ENCODE measurements at places on chromosomes 5 and 9.
A peak's percentile ranks its signal among the peaks of the same experiment; 100 is the strongest.

DNA sequence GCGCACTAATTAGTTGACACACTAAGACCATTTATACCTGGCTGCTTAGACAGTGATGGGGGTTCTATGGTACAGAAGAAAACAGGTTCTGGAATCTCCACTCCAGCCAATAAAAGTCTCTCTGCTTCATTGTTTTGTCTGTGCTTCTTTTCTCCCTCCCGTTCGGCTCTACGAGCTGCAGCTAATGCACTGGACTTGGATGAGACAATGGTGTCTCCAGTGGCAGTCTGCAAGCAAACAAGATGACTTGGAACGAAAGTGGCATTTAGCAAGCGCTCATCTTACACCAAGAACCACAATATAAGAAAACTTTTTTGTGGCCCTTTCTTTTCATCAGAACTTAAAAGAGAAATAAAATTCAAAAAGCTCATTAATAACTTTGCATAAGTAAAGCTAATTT lies 30.2 kb downstream of the GFM2 start:
- no peak for DNase-seq

DNA sequence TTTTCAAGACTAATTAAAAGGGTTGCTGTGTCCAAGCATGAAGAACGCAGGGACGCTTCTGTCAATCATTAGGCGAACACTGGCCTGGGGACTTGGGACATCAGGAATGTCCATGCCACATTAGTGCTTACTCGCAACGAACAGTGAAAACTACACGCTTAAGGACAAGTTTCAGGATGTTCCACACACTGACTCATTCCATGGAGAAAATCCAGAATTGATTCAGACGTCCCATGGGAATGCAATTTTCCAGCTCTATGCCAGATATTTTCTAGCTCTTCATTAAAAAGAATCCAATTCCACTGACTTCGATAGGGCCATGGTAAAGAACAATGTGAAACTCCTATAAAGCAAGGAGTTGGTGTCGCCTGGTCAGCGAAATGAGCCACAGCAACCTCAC lies 98.2 kb downstream of the CAMSAP1 start:
- no peak for DNase-seq

GRCh38 chr9:20930836-20931235 lies 100.6 kb downstream of the HACD4 start:
- no peak for DNase-seq

- peak; percentile 4 for DNase-seq
Observed at GRCh38 chr9:28073270-28073669, 500.0 kb upstream of the C9orf72 start.

- peak; percentile 44 for DNase-seq
Observed at GRCh38 chr5:100535060-100536005, at the start of gene FAM174A. Gene FAM174A (plus strand): TSS chr5:100535374. CDS start chr5:100535531, 157 bp downstream.

DNA sequence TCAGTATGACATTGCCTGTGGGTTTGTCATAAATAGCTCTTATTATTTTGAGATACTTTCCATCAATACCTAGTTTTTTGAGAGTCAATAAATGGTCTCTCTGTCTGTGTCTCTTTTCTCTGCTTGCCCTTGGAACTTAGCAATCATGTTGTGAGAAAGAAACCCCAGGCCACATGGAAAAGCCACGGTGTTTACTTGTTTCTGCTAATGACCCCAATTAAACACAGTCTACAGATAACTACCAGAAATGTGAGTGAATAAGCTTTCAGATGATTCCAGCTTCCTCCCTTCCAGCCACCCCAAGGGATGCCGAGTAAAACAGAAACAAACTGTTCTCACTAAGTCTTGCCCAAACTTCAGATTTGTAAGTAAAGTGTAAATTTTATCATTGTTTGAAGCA lies 584.9 kb downstream of the MAT2B start:
- DNase-seq, result no peak

DNA sequence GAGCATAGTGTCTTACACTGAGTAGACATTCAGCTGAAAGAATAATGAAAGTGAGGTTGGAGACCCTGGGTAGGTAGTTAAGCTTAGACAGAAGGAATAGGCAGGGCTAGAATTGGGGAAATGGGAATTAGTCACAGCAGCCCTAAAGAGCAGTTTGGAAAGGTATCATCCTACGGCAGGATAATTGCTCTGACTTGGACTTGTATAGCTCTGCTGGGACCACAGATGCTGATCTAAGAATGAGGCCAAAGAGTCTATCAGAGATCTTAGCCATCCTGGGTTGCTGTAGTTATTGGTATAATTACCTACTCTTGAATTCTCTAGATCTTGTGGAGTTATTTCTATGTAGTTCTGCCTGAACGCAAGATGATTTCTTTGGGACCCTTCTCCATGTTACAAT lies 288.0 kb downstream of the ASTN2 start:
- DNase-seq, result no peak

GRCh38 chr5:127351418-127351817 lies 60.8 kb downstream of the MEGF10 start:
- no peak for DNase-seq

DNA sequence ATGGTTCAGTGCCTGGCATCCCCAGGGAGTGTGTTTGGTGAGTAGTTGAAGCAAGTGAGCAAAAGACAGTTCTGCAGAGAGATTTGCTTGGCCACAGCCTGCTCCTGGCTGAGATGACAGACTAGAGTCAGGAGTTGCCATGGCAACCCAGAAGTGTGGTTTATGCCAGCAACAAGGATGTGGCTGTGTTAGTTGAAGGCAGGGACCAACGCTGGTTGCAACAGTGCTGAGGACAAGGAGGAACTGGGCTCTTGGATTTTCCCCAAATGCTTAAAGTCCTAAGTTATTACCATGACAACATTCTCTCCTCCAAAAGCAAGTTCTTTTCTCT lies 2.7 kb downstream of the NXNL2 start:
- DNase-seq, result peak; percentile 94

DNA sequence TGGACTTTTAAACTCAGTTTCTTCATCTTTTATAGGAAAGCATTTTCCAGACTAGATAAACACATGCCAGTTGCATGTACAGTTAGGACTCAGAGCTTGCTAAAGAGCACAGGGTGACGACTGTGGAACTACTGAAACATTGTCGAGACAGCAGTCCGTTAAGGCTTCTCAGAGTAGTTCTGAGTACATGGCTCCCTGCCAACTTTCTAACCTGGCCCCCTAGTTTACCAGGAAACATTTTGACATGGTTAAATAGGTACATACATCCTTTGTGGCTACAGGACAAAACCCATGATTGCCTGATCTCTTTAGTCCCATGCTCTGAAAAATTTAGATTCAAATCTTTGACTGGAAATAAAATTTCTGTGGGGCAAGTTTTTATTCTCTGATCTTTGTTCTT lies 129.7 kb downstream of the SLF1 start:
- no peak for DNase-seq

DNA sequence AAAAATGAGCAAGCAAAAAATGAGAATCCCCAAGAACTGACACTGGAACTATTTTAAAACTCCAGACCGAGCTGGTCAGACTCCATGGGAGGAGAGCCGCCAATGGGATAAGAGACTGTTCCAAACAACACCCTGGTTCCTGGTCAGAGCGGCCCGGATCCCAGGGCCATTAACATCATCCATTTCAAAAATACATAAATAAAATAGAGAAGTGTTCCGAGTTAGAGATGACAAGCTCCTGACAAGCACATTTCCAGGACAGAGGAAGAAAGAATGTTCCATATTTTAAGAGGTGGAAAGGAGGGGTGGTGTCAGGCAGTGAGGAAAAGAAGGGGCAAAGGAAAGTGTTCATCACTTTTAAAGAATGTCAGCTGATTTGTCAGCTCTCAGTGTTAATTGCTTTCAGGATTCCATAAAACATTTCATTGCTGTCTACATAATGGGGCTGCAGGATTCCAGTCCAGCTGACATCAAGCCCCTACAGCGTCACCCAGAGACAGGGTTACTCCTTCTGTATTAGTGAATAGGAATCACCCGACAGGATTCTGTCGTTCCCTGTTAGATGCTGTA lies 202.5 kb upstream of the TRIM32 start:
- no peak for DNase-seq

DNA sequence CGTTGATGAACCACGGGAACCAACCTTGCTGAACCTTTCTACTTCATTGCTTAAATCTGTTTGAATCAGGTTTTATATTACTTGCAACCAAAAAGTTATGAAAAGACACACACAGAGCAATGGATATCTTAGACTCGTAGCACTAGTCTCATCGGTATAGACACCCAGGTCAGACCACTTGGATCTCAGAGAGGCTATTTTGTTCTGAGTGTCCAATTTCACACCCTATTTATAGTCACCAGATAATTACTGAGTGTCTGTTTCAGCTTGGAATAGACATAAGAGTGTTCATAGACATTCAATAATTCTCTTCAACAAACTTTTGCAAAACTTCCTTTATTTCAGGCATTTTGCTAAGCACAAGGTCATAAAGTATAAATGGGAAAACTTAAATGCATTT lies 145.4 kb upstream of the EGFLAM start:
- no peak for DNase-seq

DNA sequence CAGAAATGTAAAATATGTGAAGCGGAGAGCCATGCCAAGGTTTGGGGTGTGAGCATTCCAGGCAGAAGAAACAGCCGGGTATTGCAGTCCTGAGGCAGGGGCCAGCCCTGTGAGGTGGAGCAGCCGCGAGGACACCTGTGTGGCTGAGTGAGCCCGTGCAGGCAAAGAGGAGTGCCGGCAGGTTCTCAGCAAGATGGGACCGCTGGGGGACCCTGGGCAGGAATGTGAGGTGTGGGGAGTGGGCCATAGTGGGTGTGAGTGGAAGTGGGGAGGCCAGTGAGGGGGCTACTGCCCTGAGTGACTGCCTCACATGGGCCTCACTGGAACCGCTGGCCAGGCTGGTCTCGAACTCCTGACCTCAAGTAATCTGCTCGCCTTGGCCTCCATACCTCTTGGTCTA lies 8.1 kb upstream of the PRR7 start:
- DNase-seq, result no peak

DNA sequence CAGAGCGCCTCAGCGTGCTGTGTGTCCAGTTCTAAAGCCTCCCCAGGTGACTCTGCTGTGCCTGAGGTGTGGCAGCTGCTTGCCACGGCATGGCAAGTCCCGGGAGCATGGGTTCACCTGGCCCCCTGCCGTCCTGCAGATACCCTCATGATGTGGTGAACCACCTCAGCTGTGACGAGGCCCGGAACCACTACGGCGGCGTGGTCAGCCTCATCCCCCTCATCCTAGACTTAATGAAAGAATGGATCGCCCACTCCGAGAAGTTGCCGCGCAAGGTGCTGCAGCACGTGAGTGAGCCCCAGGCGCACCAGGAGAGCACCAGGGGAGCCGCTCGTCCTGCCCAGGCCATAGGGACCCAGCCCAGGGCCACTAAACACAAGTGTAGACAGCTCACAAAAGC lies 9.5 kb downstream of the SPACA9 start:
- no peak for DNase-seq

DNA sequence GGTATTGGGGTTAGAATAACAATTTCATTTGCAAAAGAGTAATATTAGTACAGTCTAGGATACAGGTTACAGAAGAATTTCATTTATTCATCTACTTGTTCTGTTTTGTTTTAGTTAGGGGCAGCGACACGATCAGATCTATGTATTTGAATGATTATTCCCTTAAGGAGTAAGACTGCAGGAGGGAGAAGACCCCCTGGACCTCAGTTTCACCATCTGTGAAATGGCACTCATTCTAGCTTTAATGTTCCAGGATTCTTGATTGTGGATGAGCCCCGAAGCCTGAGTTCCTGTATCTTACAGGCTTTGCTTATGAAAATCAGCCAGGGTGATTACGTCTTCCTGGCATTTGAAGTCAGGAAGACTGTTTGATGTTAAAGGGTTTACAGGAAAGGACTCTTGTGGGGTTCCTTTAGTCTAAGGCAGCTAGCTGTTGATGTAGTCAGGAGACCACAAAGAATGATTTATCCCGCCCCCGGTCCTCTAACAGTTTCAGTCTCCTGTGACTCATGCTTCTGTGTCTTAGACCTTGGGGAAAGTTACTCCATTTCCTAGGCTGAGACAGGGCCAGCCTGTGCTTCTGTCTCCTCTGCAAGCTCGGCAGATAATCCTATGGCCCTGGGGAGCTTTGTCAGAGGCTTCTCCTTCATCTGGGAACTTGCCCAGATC lies 11.5 kb downstream of the SMIM3 start:
- peak; percentile 71 for DNase-seq

DNA sequence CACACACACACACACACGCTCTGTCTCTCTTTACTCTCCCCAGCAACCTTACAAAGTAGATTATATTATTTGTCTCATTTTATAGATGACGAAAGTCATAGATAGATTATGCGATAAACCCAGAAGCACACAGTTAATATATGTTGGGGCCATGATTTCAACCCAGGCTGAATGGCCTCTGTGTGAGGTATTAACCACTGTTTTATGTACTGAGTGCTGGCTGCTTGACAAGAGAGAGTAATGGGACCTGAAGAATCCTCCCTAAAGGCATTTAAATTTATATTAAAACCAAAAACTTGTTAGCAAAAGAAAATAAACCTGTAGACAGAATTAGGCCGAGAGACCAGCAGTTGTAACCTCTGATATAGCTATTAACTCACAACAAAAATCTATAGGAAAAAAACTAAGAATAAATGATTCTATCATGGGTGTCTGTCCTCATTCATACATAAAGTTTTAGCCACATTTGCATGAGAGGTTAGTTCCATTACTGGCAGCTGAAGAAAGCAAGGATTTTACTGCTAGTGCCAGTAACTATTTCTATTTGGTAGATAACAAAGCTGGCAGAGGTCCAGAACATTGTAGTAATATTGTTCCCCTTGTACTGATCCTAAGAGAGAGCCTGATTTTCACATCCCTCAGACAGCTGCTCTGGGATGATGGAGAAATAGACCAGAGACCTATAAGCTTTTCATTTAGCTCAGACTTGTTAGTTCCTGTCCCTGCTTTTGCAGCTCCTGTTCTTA lies 250.9 kb downstream of the ADGRV1 start:
- no peak for DNase-seq

DNA sequence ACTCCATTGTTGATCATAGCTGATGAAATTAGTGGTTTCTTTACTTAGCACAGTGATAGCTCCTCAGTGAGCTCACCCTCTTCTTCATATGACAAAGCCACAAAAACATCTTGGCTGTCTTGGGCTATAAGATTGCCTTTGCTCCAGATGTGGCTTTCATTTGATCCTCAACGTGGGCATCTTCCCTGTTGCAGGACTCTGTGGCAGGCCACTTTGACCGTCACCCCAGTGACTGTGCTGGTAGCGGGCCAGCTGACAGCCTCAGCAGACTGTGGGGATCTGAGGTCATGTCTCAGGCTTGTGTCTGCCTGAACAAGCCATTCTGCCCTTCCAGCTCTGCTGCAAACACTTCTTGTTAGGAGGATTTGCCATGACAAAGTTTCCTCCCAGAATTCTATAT lies 422.2 kb downstream of the NR2F1-AS1 start:
- no peak for DNase-seq

GRCh38 chr5:5508391-5508790 lies 85.9 kb downstream of the ICE1 start:
- DNase-seq, result no peak

DNA sequence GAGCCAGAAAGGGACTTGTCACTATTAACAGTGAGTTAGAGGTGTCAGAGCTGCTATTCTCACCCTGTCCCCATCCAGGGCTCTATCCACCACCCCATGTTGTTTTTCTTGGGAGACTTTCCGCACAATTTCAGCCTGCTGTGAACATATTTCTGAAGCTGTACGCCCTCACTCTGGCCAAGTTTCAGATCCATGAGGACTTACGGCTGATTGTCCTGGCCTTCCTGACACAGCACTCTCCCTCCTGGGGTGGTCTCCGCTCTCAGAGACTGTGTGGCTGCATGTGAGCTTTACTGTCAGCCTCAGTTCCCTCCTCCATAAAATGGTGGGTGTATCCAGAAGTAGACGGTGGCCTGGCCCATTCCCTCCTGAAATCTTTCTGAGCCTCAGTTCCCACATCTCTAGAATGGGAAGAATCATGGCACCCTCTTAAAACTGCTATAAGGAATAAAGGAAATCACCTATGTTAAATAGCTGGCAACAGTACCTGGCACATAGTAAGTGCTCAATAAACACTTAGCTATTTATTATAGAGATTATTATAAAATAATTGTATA lies 804 bp upstream of the IL17B start:
- DNase-seq, result no peak
